ENCODE measurements at places on chromosomes 5 and 9.

DNA sequence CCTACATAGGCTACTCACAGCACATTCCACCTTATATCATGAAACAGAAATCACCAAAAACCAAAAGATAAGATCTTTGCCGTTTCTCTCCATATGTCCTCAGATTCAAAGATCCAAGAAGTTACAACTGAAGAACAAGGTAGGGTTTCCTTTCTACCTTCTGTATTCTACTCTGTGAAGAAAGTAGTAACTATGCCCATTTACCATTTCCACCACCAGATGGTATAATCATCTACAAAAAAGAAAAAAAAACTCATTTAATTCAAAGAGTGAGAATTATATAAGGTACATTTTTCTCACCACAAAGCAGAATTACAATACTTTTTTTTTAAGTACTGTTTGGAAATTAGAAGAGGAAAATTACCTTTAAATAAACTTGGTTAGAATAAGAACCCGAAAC lies 172.6 kb upstream of the PTGER4 start:
- no peak for DNase-seq

DNA sequence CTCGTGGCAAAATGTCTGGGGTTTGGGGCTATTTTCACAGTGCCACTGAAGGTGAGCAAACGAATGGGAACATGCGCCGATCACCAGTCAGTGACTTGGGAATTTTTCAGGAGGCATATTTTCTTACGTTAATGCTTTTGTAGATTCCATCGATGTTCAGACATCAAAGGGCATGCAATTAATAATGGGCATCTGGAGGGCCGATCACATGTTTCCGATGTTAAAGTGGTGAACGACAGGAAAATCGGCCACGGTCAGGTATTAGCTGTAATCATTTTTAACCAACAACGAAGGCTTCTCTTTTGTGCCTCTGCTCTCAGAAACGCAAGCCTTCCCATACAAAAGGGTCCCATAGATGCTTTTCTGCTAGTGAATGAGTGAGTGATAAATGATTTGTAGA lies 155.0 kb upstream of the PITX1 start:
- no peak for DNase-seq

DNA sequence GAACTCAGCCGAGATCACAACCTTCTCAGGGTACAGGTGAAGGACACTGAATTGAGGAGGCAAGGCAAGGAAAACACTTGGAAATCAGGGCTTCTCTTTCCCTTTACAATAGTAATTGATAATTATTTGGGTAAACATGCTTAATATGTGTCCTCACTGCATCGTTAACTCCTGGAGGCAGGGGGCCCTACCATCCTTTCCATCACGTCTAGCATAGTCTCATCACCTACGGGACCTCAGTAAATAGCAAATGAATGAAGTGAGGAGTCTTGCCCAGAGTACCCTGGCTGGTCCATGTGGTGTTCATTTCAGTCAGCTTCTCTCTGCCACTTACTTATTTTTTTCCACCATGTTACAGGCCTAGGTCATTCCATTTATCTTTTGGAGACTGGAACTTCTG lies 2.3 kb downstream of the F2RL1 start:
- no peak for DNase-seq

- no peak for DNase-seq
Measured at GRCh38 chr5:160105686-160106360, 13.4 kb downstream of the PWWP2A start.

- no peak for DNase-seq
Measured at GRCh38 chr9:91247278-91247677, 114.4 kb downstream of the AUH start.

DNA sequence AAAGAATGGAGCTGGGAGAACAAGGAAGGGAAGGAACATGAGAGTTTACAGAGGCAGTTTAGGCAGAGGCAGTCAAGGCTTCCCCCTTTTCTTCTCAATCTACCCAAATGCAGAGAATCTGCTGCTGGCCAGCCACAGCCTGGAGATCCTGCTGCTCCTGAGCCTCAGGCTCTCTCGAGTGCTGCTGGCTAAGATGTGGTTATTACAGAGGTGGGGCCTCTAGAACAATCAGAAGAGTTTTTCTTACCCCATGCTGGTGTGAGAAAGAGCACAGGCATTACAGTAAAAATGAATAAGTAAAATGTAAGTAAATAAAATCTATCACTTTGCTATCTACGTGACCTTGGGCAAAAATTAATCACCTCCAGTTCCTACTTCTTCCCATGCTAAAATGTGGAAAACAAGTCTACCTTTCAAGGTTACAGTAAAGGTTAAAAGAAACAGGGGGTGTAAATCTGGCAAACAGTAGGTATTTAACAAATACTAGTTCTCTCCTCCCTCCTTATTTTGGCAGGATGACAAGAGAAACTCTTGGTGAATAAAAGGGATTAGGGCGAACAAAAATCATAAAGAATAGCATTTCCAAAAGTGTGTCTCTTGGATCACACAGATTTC lies 31.1 kb downstream of the FBXW11 start:
- no peak for DNase-seq

GRCh38 chr9:113178087-113178486 lies 27.3 kb downstream of the SLC31A2 start:
- no peak for DNase-seq

DNA sequence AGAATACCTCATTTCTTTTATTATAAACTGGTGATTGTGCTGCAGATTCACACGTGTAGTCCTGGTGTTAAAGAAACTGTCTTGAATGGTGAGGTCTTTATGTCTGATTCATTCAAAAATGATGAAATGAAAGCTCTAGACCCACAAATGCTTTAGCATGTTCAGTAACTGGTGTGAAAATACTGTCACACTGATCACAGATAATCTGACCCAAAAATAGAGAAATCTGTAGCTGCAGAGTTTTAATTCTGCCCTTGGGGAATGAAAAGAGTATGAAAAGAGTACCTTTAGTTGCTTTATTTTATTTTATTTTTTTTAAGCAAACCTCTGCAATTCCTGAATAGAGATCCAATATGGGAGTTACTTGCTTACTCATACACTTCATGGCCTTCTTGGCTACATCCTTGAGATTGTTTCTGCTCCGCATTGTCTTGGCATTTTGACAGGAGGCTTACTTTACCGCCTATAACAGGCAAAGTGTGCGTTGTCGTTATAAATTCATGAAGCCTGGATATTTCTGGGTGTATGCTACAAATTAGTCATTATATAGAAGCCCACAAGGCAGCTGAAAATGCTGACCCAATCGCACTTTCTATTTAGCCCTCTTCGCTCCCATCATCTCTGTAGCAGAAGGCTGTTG lies 2.7 kb downstream of the RGMB start:
- DNase-seq: no peak

DNA sequence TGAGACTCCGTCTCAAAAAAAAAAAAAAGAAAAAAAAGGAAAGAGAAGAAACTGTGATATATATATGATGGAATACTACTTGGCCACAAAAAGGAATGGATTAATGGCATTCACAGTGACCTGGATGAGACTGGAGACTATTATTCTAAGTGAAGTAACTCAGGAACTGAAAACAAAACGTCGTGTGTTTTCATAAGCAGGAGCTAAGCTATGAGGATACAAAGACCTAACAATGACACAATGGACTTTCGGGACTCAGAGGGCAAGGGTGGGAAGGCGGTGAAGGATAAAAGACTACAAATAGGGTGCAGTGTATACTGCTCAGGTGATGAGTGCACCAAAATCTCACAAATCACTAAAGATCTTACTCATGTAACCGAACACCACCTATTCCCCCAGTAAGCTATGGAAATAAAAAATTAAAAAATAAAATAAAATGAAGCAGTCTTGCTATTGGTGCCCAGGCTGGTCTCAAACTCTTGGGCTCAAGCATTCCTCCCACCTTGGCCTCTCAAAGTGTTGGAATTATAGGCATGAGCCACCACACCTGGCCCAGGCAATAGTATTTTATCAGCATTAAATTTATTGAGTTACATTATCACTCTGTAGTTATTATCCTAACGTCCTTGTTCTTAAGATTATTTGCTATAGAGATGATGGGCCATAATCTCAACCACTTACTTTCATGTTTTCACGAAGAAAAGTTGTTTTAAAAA lies 71.5 kb upstream of the GPBP1 start:
- no peak for DNase-seq

- no peak for DNase-seq
Measured at GRCh38 chr5:127849408-127849807, 146.2 kb downstream of the CCDC192 start.

All from effector memory CD8-positive, alpha-beta T cell (primary cell).